ENCODE measurements at places on chromosomes 13 and 19. TPM values are rescaled to one million over a fixed set of nuclear protein-coding genes. Genes with fewer than 3 reads are reported as not detected.

Gene EFNA2
- 2.9 TPM for total RNA-seq

Gene KIR2DL1
- not detected for total RNA-seq

Gene TNFAIP8L1
- total RNA-seq, result 15.9 TPM

Gene TMEM86B
- 13.4 TPM for total RNA-seq

Gene CYP4F2
- 4.1 TPM for total RNA-seq

Gene PALM
- total RNA-seq, result 35.5 TPM

Gene MATK
- 10.1 TPM for total RNA-seq

Gene IZUMO1
- total RNA-seq, result 10.5 TPM

Gene THSD1
- total RNA-seq, result 4.7 TPM

Gene KLF12
- total RNA-seq, result 10.8 TPM

Gene TRAPPC2B
- total RNA-seq, result 31.2 TPM

Gene PLEKHA4
- total RNA-seq, result 12.8 TPM

Gene CGB8
- 0.43 TPM for total RNA-seq

Gene GPR180
- 2.0 TPM for total RNA-seq

Gene BCL3
- total RNA-seq, result 38.1 TPM

Gene PLPPR3
- total RNA-seq, result 16.9 TPM

Gene ZIM2
- 18.3 TPM for total RNA-seq

Gene ELANE
- 0.74 TPM for total RNA-seq

Gene RRAS
- 41.5 TPM for total RNA-seq

Gene SYNGR4
- total RNA-seq, result 26.1 TPM

Gene PSG11
- total RNA-seq, result not detected

Gene NKG7
- total RNA-seq, result 0.63 TPM

Gene TMEM255B
- total RNA-seq, result 6.9 TPM

Gene S1PR2
- total RNA-seq, result 13.7 TPM

Gene CD33
- 1.3 TPM for total RNA-seq

Gene LRRC25
- total RNA-seq, result 4.0 TPM

Gene PNMA8B
- total RNA-seq, result 3.1 TPM

Gene FPR3
- 15.6 TPM for total RNA-seq

Gene C1QTNF9B
- 2.3 TPM for total RNA-seq

Gene GAPDHS
- 338 TPM for total RNA-seq

Gene C13orf46
- total RNA-seq, result 2.9 TPM

Gene LMTK3
- total RNA-seq, result 1.7 TPM

Gene RFXAP
- total RNA-seq, result 11.1 TPM

Gene PLK5
- total RNA-seq, result 13.4 TPM

Gene PSG4
- total RNA-seq, result not detected

Gene ZNF17
- 19.8 TPM for total RNA-seq

Gene NUP58
- 237 TPM for total RNA-seq

Gene WTIP
- 25.6 TPM for total RNA-seq

Gene RXFP2
- 0.08 TPM for total RNA-seq

Gene PRRG2
- total RNA-seq, result 0.71 TPM

Gene SMIM44
- not detected for total RNA-seq

Gene PTGER1
- total RNA-seq, result 1.4 TPM

Gene FUT6
- total RNA-seq, result 0.39 TPM

Gene UPK1A
- 0.37 TPM for total RNA-seq

Gene MAB21L1
- not detected for total RNA-seq

Gene CALR
- total RNA-seq, result 389 TPM

Gene C5AR2
- 2.7 TPM for total RNA-seq

Gene PRTN3
- total RNA-seq, result 1.8 TPM

Gene PRODH2
- 0.99 TPM for total RNA-seq

Gene TARM1
- 0.37 TPM for total RNA-seq

Gene KLK12
- 0.47 TPM for total RNA-seq

Gene MBD3L2
- total RNA-seq, result not detected

Gene LATS2
- total RNA-seq, result 40.2 TPM

Gene PDX1
- 0.12 TPM for total RNA-seq
